ENCODE measurements at places on chromosomes 2 and 18. TPM values are rescaled to one million over a fixed set of nuclear protein-coding genes. Genes with fewer than 3 reads are reported as not detected.
A peak's percentile ranks its signal among the peaks of the same experiment; 100 is the strongest.

SIGLEC15 gene
- total RNA-seq: 4.7 TPM

TMEM37 gene
- 12.8 TPM for total RNA-seq

CLEC4F gene
- total RNA-seq: not detected

DPP10 gene
- total RNA-seq: 2.1 TPM

DNA sequence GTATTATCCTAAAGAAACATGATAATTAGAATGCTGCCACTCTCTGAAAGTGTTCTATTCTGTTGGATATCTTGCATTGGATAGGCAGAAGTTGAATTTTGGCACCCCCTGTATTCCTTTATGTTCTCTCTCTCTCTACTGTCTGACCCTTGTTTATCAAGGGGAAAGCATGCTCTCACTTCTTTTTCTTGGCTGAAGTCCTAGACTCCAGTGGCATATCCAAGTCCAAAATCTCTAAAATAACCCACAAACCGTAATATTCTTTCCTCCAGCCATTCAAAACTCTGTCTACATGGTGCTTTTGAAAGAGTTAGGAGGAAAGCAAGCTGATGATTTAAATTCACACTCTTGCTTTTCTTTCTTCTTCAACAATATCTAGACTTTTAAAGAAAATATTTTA lies 669.7 kb downstream of the TDRD15 start:
- H3K4me1 ChIP-seq: peaks cover 16% of the 10 kb centered on the region
- no peaks in the 10 kb centered on the region for H3K36me3 ChIP-seq
- no peak overlapping the region for H3K27ac ChIP-seq
- no peaks in the 10 kb centered on the region for H3K27me3 ChIP-seq
- DNase-seq: no peak
- no peak overlapping the region for H3K4me3 ChIP-seq

GRCh38 chr2:187900021-187900420 lies 345.8 kb upstream of the TFPI start:
- no peaks in the 10 kb centered on the region for H3K27me3 ChIP-seq
- no peak for DNase-seq
- H3K4me3 ChIP-seq: no peak overlapping the region

- H3K36me3 ChIP-seq: no peaks in the 10 kb centered on the region
- no peak overlapping the region for H3K4me3 ChIP-seq
- no peaks in the 10 kb centered on the region for H3K27me3 ChIP-seq
- DNase-seq: no peak
Observed at GRCh38 chr2:30780776-30781330, 26.4 kb downstream of the CAPN13 start.

- no peaks in the 10 kb centered on the region for H3K36me3 ChIP-seq
- DNase-seq: no peak
- H3K4me1 ChIP-seq: no peaks in the 10 kb centered on the region
- no peak overlapping the region for H3K27ac ChIP-seq
- peaks cover under 1% of the 10 kb centered on the region for H3K27me3 ChIP-seq
Observed at GRCh38 chr2:241870611-241871537, 1.3 kb downstream of the RTP5 start.

GRCh38 chr18:34158881-34159690 lies 65.6 kb downstream of the NOL4 start:
- peaks cover 15% of the 10 kb centered on the region for H3K27me3 ChIP-seq
- no peaks in the 10 kb centered on the region for H3K36me3 ChIP-seq
- no peak overlapping the region for H3K4me3 ChIP-seq
- no peak overlapping the region for H3K27ac ChIP-seq
- H3K4me1 ChIP-seq: peaks cover 12% of the 10 kb centered on the region
- DNase-seq: no peak

- H3K4me1 ChIP-seq: no peaks in the 10 kb centered on the region
- no peak overlapping the region for H3K27ac ChIP-seq
- H3K4me3 ChIP-seq: no peak overlapping the region
- H3K36me3 ChIP-seq: no peaks in the 10 kb centered on the region
- no peaks in the 10 kb centered on the region for H3K27me3 ChIP-seq
Observed at GRCh38 chr2:221283896-221284545, 288.1 kb downstream of the EPHA4 start.

DNA sequence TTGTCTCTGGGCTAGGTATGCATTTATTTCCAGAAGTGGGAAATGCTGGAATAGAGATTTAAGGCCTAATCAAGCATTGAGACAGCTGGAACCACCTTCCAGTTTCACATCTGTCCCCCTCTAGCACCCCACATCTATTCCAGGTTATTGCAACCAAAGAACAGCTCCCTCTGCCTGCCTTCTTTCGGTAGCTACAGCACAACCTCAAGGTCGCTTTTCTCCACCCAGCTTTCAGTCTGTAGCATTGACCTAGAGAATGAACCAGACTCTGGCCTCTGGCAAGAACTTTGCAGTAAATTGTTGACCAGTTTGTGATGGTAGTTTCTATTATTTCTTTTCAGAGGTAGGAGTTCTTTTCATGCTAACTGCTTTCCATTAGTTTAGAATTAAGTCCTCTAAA lies 484.2 kb downstream of the DLGAP1 start:
- no peaks in the 10 kb centered on the region for H3K36me3 ChIP-seq
- no peak overlapping the region for H3K4me3 ChIP-seq
- H3K27ac ChIP-seq: no peak overlapping the region
- DNase-seq: no peak
- no peaks in the 10 kb centered on the region for H3K27me3 ChIP-seq

GRCh38 chr18:56085551-56085950 lies 497.6 kb upstream of the TCF4 start:
- peak; percentile 45 for DNase-seq
- no peaks in the 10 kb centered on the region for H3K4me1 ChIP-seq
- no peak overlapping the region for H3K4me3 ChIP-seq

- no peaks in the 10 kb centered on the region for H3K27me3 ChIP-seq
- H3K4me1 ChIP-seq: no peaks in the 10 kb centered on the region
- H3K4me3 ChIP-seq: no peak overlapping the region
- no peak for DNase-seq
- H3K36me3 ChIP-seq: no peaks in the 10 kb centered on the region
- H3K27ac ChIP-seq: no peak overlapping the region
Observed at GRCh38 chr2:69059731-69060290, 46.8 kb downstream of the ANTXR1 start.

DNA sequence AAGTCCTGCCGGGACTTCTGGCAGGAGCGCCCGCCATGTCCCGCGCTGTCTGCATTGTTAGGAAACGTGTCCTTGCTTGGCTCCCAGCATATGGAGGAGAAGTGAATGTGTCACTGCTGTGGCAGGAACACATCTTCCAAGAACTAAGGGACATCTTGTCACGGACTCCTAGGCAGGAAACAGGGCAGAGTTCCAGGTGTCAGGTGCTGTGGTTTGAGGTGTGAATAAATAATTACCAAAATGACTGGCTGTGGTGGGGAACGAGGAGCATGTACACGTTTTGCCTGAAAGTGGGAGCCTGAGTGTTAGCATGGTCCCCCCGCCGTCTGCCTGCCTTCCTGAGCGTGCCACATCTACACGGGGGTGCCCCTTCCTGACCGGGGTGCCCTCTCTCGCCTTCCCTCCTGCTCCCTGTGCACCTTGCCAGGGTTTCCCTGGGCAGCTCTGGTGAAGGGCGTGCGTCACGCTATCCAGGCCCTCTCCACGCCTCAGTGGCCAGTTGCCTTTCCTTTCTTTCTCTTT lies 237.5 kb downstream of the LDLRAD4 start:
- H3K4me1 ChIP-seq: no peaks in the 10 kb centered on the region
- H3K4me3 ChIP-seq: no peak overlapping the region
- no peaks in the 10 kb centered on the region for H3K27me3 ChIP-seq
- no peaks in the 10 kb centered on the region for H3K36me3 ChIP-seq
- DNase-seq: no peak
- H3K27ac ChIP-seq: no peak overlapping the region
